ENCODE measurements at places on chromosomes 6 and 20.

- no peak for DNase-seq
Observed at GRCh38 chr6:46324706-46325105, 153.9 kb upstream of the ENPP5 start.

- no peak for DNase-seq
Observed at GRCh38 chr6:31587791-31588777, 2.0 kb downstream of the LST1 start.

GRCh38 chr6:90612313-90612680 lies 25.4 kb upstream of the MAP3K7 start:
- DNase-seq: no peak

- no peak for DNase-seq
Observed at GRCh38 chr6:137690034-137690433, 177.0 kb upstream of the TNFAIP3 start.

DNA sequence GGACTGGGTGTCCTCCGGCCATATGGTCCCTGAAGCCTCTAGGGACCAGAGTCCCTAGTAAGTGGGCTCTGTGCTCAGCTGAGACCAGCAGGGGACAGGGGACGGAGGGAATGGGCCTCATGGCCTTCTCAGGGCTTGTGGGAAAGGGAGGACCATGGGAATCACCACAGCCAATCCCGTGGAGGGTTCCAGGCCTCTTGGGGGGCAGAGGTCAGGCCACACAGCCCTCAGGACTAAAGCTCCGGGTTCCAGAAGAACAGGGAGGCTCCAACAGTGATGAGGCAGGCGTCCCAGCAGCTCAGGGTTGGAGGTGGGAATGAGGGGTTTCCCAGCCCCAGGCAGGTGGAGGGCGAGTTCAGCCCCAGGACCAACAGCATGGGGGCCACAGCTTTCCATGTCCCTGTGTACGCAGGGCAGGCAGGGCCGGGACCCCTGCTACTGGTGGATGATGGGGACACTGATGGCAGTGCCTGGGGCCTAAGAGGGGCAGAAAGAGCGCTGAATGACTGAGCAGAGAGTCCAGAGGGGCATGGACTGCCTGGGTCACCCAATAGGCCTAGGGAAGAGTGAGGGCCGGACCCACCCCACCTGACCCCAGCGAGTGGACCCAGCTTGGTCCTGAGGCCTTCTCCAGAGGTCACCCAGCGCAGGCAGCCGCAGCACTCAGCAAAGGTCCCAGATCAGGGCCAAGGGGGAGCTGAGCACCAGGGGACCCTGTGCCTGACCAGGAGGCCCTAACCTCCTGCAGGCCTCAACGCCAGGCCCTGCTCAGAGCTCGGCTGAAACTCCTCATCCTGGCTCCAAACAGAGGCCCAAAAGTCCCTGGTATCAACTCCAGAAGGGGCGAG lies 8.8 kb downstream of the MYL9 start:
- no peak for DNase-seq

DNA sequence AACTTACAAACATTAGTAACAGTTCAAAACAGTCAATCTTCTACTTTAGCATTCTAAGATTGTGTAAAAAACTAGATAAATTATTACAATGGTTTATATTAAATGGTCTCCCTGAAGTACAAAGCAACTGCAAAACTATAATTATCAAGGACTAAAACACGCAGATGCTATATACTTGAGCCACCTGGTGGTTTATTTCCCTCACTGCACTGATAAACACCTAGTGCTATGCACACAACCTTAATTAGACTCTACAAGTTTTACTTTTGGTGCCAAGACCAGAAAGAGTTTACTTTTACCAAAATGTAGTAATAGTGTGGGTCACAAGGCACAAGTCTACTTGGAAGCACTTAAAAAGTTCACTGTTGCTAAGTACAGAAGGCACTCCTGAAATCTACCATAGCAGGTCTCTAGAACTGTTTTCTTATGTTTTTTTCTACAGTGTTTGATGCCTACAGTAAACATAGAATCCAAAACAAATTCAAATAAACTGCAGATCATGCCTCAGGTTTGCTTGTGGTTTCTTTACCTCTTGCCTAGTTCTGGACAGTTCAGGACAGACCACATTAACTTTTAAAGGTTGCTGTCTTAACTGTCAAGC lies 49.2 kb downstream of the GMDS start:
- DNase-seq: peak; percentile 56

GRCh38 chr6:42901538-42901957 lies 14.3 kb upstream of the PTCRA start:
- DNase-seq: peak; percentile 13

DNA sequence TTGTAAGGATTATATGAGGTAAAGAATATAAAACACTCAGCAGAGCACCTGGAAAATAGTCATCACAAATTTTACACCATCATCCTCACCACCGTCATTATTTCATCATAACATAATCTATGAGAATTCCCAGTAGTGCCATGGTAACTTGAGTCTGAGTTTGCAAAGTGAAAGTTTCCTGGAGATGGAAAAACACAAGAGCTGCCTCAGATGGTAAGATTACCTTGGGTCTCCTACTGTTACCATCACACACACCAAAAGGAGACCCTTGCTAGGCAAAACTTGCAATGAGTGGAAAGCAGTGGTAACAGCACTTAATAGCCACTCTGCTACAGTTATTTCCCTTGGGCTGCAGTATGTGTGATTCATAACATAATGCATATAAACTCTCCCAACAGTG lies 589.8 kb downstream of the RNF144B start:
- no peak for DNase-seq

GRCh38 chr20:7879883-7880282 lies 60.4 kb downstream of the HAO1 start:
- no peak for DNase-seq

DNA sequence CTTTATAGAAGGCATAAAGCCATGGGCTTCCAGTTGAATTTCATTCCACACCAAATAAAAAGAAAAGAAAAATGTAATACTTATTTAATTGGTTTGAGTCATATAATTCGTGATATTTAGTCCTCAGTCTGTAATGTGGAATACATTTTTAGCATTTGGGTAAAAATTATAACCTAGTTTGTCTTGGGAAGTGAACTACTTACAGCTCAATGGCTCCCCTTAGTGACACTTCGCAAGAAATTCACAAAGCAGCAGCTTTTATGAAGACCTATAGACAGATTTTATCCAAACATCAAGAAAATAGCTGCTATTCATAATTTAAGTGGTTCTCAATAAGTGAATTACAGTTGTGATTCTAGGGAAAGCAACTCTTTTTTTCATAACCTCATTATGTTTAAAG lies 72.1 kb downstream of the RSPO3 start:
- no peak for DNase-seq

DNA sequence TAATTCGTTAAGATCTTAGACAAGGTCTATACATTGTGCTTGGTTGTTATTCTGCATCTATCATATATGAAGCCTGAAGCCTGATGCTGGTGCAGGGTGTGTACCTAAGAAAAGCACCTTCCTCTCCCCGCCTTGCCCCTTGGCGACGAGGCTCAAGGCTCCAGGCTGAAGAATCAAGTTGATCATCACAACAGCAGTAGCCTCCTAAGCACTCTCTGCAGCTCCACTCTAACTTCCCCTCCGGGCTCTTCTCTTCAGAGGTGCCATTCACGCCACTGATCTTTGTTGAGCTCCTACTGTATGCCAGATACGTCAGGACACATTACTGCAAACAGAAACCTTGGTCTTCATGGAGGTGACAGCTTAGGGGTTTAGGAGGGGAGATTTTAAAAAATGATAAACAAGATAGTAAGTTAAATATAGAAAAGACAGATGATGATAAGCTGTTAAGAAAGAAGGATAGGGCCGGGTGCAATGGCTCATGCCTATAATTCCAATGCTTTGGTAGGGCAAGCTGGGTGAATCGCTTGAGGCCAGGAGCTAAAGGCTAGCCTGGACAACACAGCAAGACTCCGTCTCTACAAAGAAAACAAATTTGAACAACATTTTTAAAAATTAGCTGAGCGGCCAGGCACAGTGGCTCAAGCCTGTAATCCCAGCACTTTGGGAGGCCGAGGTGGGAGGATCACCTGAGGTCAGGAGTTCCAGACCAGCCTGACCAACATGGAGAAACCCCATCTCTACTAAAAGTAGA lies 38.4 kb upstream of the ZNF217 start:
- DNase-seq: no peak

DNA sequence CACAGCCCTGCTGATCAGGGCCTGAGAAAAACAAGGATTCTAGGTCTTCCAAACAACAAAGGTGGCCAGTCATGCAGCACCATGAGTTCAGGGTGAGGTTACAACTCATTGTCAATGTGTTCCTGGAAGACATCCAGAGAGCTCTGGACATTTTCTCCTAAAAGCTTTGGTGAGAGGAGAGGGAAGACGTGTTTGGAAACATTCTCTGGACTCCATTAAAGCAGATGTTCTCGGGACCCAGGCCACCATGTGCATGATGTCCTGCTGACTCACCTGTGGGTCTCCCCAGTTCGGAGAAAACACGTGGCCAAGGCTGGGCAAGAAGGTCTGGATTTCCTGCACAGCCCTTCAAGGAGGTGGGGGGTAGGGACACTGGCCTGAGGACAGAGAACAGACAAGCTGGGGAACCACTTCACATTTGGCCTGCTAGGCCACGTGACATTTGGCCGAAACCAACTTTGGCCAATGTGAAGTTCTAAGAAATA lies 61.6 kb downstream of the KCNB1 start:
- DNase-seq: no peak

DNA sequence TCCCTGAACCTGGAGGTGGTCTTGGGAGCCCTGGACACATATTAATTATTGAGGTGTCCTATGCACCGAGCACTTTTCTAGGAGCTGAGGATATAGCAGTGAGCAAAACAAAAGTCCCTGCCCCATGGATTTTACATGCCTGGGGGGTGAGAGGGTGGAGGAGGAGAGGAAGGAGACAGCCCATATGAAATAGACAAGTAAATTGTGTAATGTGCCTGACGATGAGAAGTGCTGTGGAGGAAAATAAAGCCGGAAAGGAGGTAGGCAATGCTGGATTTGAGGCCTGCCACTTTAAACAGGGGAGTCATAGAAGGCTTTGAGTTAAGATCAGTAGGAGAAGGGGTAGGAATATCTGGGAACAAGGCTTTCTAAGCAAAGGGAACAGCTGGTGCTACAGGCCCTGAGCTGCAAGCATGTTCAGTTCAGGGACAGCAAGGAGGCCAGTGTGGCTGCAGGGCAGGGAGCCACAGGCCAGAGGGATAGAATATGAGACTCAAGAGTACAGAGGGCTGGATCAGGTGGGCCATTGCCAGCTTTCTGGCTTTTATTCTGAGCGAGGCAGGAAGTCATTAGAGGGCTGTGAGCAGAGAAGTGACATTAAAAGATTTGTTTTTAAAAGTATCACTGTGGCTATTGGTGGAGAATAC lies 19.1 kb upstream of the MYLIP start:
- no peak for DNase-seq

- no peak for DNase-seq
Observed at GRCh38 chr6:159148641-159149040, 20.6 kb upstream of the FNDC1 start.

- DNase-seq: no peak
Observed at GRCh38 chr6:157615420-157615769, 207.7 kb upstream of the SNX9 start.

GRCh38 chr6:26223228-26223627 lies 136.0 kb downstream of the HFE start:
- no peak for DNase-seq

GRCh38 chr6:83218646-83219045 lies 25.5 kb downstream of the RWDD2A start:
- DNase-seq: no peak

GRCh38 chr20:47058236-47058635 lies 163.6 kb downstream of the EYA2 start:
- DNase-seq: no peak

GRCh38 chr6:116881236-116881635 lies 4.2 kb downstream of the RFX6 start:
- no peak for DNase-seq

- DNase-seq: no peak
Observed at GRCh38 chr6:39128106-39128505, 13.1 kb upstream of the SAYSD1 start.

DNA sequence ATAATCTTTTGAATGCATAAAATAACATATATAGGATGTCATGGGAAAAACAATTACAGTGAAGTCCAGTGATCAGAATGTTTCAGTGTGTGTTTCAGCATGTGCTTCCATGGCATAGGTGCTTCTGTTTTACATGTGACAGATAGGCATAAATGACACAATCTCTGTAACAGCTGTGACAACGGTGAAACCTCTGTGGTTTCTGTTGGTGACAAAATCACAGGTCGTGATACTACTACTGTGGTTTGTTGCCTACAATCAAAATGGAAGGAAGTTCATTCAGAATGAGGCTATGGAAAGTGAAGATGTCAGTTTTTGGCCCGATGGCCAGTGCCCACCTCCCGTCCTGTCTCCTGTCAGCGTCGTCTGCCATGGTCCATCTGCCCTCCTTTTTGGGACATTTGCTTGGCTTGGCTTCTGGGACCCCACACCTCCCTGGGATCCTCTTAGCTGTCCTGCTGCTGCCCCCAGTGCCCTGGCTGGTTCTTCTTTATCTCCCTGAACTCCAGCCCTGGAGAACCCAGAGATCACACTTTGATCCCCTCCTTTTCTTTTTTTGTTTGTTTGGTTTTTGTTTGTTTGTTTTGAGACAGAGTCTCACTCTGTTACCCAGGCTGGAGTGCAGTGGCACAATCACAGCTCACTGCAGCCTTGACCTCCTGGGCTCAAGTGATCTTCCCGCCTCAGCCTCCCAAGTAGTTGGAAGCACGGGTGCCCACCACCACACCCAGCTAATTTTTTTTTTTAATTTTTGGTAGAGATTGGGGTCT lies 79.3 kb upstream of the NAA20 start:
- DNase-seq: no peak

DNA sequence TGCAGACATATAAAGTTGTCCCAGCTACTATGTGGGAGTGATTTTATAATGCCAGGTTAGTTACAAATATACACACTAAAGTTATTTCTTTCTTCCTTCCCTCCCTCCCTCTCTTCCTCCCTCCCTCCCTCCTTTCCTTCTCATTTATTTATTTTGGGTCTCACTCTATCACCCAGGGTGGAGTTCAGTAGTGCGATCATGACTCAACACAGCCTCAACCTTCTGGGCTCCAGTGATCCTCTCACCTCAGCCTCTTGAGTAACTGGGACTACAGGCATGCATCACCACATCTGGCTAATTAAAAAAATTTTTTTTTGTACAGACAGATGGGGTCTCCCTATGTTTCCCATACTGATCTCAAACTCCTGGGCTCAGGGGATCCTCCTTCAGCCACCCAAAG lies 59.2 kb downstream of the PHF20 start:
- DNase-seq: no peak

DNA sequence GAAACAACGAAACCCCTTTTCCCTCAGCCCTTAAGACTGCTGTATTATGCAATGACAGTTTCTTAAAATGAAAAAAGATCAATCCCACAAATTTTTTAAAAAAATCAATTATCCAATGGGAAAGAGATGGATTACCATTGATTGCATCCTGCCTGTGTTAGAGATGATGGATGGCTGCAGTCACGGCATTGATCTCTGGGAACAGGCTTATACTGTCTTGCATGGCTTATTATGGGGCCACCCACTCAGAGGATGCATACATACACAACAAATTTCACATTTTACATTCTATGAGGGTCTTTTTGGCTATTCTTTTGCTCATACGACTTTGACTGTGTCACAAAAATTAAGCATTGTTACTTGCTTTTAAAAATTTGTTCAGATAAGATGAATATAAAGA lies 724.3 kb downstream of the HDGFL1 start:
- no peak for DNase-seq

GRCh38 chr6:43699564-43700186 lies 12.1 kb upstream of the MRPS18A start:
- DNase-seq: no peak
